ENCODE measurements at places on chromosomes 2 and 18.

- no peak for DNase-seq
Measured at GRCh38 chr18:36181441-36181840, 5.9 kb upstream of the MOCOS start.

GRCh38 chr2:59896499-59897245 lies 656.8 kb downstream of the BCL11A start:
- DNase-seq = no peak

- no peak for DNase-seq
Measured at GRCh38 chr2:25035537-25036220, 6.2 kb upstream of the EFR3B start.

DNA sequence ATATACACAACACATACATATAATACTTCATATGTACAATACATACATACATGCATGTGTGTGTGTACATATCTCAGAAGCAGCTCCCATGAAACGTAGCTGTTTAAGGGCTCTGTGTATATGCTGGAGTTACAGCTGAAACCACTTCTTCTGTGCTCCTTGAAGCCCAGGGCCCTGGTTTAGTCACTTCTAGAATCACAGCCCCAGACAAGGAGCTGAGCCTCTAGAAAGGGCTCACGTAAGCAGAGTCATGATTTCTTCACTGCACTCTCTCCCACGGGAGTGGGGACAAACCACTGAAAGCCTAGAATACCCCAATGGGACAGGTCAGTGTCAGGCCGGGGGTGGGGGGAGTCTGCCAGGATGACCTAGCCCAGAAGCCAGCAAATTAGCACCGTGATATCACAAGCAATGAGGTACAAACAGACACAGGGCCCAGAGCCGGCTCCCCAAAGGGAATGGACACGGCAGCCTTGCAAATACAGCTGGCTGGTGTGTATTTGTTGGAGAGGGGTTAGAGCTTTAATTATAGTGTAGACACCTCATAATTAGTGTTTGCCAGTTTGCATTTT lies 90.3 kb downstream of the C1QL2 start:
- DNase-seq = no peak

- no peak for DNase-seq
Measured at GRCh38 chr18:7523772-7524171, 43.3 kb upstream of the PTPRM start.

DNA sequence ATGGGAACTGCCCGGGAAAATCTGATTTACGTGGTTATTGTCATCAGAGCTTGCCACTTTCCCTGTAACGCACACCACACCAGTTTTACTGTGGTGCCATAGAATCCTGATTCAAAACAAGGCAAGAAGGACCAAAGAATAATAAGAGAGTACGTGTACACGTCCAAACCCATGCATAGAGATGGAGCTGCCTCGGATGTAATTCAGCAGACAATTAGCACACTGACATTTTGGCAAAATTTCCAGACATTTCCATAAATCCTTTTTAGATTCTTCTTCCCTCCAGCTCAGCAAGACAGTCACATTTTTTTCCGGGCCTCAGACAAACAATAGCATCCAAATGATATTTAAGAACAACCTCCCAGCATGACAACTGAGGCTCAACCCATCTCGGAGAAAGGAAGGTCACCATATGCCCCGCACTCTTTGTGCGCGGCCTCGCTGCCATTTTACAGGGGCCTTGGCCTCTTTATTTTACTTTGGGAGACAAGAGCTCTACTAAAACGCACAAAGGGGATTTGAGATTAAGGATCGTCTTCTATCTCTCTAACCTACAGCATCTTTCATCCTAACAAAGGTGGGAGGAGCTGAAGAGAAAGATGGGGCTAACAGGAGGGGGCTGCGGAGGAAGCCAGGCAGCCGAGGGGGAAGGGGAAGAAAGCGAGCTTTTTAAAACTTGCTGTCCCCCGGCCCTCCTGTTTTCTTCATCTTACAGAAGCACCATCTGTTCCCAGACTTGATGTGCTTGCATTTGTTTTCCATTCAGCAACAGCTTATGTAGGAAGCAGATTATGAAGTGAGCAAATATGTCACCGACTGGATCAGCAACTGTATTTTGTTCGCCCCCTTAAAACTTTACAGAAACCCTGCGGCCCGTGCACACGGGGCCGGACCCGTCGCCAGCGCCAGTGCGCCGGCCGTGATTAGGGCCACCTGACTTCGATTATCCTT lies 61.0 kb downstream of the CDCA7 start:
- no peak for DNase-seq

Measured in fibroblast of skin of back (primary cell).